ENCODE measurements at places on chromosomes 1 and 21.
A peak's percentile ranks its signal among the peaks of the same experiment; 100 is the strongest.

- no peak for DNase-seq
These were observed 10.6 kb upstream of the GCLM start for GRCh38 chr1:93919780-93920179.

- no peak for DNase-seq
These were observed 13.6 kb downstream of the RIPK4 start for GRCh38 chr21:41753006-41753898.

GRCh38 chr1:18721041-18721440 lies 90.4 kb downstream of the PAX7 start:
- no peak for DNase-seq

GRCh38 chr1:228142701-228143136 lies 2.6 kb downstream of the GUK1 start:
- DNase-seq: no peak

DNA sequence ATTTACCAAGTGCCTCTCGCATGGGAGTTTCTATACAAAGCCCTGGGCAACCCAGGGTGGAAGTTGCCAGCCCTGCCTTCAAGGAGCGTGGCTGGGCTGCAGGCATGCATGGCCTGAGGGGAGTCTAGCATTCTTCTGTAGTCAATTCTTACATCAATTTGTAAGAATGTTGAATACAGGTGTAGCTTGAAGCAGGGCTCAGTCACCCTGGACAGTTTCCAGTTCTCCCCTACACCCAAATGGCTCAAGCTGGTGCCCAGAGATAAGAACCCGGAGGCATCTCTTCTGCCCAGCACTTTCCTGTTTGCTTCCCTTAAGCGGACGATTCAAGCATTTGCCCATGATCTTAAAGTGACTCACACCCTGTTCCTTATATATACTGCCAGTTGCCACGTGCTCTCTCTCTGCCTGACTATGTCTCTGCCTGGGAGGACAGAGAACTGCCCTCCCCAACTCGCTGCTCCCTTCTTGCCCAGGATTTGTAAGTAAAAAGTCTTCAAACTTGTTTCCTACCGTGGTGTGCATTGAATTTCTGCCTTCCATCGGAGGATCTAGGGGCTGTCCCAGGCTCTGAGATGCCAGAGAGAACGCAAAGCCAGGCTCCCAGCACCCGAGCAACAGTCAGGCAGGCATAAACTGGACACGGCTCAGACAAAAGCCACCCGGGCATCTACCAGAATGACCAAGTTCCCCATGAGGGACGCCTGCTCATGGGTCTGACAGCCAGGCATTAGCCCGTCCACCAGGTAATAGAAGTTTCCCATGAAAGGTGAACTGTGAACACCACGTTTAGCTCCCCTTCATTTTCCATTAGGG lies 50.9 kb upstream of the AJAP1 start:
- DNase-seq: no peak

- DNase-seq: no peak
These were observed 135.5 kb downstream of the TGFB2 start for GRCh38 chr1:218480588-218481099.

GRCh38 chr1:17741052-17741451 lies 14.1 kb upstream of the ACTL8 start:
- DNase-seq: no peak

DNA sequence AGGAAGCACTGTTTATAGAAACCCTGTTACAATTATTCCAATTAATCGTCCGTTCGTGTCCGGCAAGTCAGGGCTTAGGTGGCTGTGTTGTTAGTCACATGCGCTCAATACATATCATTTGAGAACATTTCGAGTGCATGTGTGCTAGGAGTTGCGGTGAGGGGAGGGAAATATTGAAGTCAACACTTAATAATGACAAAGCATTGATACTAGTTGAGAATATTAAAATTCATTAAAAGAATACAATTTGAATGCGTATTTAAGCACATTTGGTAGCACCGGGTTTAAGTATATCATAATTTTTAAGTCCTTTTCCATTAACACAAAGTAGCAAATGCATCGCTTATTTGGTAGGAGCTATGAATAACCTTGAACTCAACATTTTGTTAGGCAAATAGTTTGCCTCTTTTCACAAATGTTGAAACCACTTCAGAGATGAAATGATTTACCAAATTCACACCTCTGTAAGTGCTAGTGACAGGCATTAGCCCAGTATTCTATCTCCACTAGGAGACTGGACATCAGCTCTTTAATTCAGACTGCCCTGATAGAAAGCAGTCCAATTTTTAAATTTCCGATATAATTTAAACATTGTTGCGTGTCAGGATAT lies 1.1 kb upstream of the SERBP1 start:
- no peak for DNase-seq

- DNase-seq: no peak
These were observed 7.8 kb downstream of the HCN3 start for GRCh38 chr1:155285063-155285462.

DNA sequence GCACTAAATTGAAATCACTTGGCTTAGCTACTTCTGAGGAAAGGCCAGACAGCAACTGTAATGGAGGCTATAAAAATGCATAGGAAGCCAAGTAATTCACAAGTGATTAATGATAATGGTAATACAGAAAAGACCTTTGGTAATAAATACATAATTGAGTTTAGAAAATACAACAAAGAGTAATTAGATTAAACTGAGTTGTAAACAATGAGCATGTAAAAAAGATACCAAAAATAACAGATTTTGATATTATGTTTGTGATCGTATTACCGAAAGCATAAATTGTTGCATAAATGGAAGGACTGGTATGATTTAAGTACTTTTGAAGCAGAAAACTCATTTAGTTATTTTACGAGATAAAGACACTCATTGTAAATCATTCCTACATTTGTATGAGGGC lies 556.7 kb upstream of the TMPRSS15 start:
- no peak for DNase-seq

DNA sequence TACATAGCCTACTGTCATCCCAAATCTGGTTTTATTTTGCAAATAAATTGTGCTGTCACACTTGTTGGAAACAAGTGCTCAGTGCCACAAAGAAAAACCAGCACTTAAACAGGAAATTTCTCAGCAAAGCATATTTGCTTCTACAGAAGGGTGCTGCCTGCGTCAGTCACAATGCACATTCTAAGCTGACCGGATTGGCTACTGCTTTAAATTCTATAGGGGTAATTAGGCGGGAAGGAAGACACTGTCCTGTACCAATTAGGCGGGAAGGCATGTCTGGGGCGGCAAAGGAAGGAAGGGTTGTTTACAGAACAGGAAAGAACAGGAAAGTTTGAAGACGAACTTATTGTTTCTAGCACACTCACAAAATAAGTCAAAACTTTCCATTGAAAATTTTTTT lies 2.8 kb downstream of the IFI16 start:
- peak; percentile 72 for DNase-seq

GRCh38 chr1:154497026-154497806 lies 4.8 kb upstream of the TDRD10 start:
- no peak for DNase-seq

GRCh38 chr1:50156241-50157010 lies 47.7 kb downstream of the ELAVL4 start:
- DNase-seq: no peak

- DNase-seq: no peak
These were observed 72.5 kb downstream of the OBSCN start for GRCh38 chr1:228280106-228280901.

DNA sequence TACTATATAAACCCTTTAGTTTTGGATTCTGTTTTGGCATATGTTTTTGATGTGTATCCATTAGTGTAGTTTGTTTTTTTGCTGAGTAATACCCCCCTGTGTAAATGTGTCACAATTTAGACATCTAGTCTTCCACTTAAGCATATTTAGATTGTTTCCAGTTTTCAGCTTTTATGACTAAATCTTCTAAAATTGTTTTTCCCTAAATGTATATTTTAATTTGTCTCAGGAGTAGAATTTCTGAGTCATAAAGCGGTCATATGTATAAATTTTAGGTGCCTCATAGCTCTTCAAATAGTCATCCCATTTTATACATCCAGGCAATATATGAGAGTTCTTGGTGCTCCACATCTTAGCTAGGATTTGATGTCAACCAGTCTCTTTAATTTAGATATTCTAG lies 1348.0 kb downstream of the MRPL39 start:
- no peak for DNase-seq

DNA sequence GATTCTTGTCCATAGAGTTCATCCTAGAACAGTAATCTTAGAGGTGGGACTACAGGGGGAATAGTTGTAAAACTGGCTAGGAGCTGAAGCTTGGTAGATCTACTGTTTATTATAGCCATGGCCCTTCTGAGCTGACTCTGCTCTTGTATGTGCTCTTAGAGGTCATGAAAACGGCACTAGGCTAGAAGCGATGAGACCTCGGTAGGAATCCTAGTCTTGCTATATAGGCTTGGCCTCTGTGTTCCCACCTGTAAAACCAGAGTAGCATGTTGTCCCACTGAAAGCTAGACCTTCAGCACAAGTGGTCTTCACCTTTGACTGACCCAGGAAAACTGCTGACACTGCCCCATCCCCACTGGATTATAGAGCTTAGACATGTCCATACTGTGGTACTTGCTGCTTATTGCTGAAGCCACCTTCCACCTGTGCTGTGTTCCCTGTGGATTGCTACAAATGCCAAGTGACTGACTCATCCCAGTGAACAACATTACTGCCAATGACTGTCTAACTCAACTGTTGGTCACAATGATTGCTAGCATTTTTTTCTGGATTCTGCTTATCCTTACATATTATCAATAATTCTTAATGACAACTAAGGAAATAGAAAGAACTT lies 23.0 kb upstream of the PIGC start:
- DNase-seq: no peak

DNA sequence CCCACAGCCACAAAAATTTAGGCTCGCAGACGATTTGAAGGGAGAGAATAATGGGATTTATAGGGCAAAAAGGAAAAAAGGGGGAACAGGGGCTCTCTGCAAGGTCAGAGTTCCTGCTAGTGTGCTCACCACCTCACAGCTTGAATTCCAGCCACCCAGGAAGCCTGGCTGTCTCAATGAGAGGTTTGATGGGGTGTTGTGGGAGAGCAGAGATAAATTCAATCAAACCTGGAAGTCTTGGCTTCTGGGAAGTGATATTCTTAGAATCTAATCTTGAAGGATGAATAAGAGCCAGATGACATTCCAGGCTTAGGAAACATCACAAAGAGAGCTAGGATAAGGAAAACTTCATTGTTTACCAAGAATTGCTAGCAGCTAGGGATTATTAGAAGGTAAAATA lies 47.4 kb upstream of the C21orf91 start:
- no peak for DNase-seq

DNA sequence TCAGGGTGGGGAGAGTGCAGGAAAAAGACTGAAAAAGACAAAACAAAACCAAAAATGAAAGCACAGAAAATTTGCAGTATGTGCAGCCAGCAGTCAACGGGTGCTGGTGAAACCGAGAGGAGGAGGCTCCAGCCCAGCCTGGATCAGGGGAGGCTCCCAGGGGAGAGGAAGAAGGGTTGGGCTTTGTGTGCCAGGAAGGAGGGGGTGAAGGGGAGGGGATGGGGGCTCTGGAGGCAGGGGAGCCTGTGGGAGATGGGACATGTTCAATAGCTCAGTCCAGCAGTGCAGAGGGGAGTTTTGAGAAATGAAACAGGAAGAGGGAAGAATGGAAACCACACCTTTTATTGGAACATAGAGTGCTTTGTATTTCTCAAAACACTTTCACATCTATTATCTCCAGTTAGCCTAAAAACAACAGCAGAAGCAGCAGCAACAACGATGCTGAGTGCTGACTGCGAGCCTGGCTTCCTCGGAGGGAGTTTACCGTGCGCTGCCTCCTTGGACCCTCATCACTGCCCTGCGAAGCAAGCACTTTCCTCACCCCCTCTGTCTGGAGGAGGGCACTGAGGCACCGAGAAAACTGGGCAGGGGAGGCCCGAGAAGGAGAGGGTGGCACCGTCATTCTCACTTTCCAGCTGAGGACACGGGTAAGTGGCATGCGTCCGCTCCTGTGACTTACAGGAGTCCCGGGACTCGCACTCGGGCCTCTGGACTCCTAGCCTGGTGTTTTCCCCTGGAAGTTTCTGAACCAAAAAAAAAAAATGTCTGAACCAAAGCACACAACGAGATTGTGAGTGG lies 62.9 kb downstream of the MDM4 start:
- peak; percentile 10 for DNase-seq

DNA sequence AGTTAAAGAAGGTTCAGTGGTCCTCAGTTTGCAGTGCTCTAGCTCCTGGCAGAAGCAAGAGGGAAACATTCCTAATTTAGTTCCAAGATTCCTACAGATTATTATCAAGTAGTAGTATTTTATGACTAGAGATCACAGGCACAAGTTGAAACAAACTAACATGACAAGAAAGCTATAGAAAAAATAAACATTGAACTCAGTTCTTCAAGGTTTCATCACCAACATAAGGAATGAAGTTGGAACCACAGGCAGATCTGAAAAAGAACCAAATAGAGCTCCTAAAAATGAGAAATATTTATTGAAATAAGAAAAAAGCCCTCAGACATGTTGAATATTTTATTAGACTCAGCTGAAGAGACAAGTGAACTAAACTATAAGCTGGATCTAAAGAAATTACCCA lies 40.6 kb downstream of the PDC start:
- DNase-seq: no peak

- no peak for DNase-seq
These were observed 8.2 kb downstream of the ZSWIM5 start for GRCh38 chr1:45198185-45198584.

- DNase-seq: no peak
These were observed 201.7 kb downstream of the CRB1 start for GRCh38 chr1:197469620-197470210.

DNA sequence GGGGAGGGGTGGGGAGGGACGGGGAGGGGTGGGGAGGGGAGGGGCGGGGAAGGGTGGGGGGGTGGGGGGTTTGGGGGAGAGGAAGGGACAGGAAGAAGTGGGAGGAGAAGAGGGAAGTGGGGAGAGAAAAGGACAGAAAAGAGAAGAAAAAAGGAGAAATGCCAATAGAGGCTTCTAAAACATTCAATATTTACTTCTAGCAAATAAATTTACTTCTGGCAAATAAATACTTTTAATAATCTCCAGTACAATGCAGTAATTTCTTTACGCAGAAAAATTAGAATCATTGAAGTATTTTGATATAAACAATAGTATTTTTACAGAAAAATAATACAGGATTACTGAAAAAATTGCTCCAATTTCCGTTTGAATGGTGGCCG lies 9.4 kb upstream of the GPR161 start:
- no peak for DNase-seq

GRCh38 chr1:203638950-203639349 lies 12.3 kb downstream of the ATP2B4 start:
- no peak for DNase-seq

DNA sequence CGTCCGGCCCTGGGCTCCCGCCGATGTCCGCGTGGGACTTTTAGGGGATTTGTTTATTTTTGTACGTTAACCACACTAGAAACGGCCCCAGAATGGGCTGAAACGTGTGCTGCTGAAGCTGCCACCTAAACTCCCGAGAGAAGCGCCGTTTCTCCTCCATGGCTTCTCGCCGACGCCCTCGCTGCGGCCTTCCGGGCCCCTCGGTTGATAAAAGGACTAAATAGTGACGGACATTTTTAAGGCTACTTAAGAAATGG lies 678 bp upstream of the PTTG1IP start:
- DNase-seq: no peak

GRCh38 chr1:111127923-111128643 lies 11.8 kb downstream of the DRAM2 start:
- no peak for DNase-seq

All from CD4-positive, alpha-beta T cell treated with Interleukin-15 for 4 hours (primary cell).